Neural crest cell (in vitro differentiated cells): ENCODE measurements at places on chromosomes 12 and 14. TPM values are rescaled to one million over a fixed set of nuclear protein-coding genes. Genes with fewer than 3 reads are reported as not detected.

The ADCY4 gene
- 0.49 TPM in 1 of 2 replicates, not detected in the other for total RNA-seq

The CCNK gene
- total RNA-seq: 69.6 and 71.8 TPM in 2 replicates

The PTGER2 gene
- total RNA-seq: not detected in 2 replicates

The NGB gene
- not detected in 2 replicates for total RNA-seq

The ABHD4 gene
- 11.2 and 11.6 TPM in 2 replicates for total RNA-seq

The FAM177A1 gene
- total RNA-seq: 27.4 and 28.0 TPM in 2 replicates

The PZP gene
- total RNA-seq: not detected in 2 replicates

The RPGRIP1 gene
- total RNA-seq: not detected in 2 replicates

The KRT6C gene
- total RNA-seq: not detected in 2 replicates

The CYP46A1 gene
- total RNA-seq: 3.0 and 3.6 TPM in 2 replicates

The LGALS3 gene
- total RNA-seq: 0.57 and 1.2 TPM in 2 replicates

GRCh38 chr14:82029038-82029437 is 495.4 kb upstream of the SEL1L start:
- no peaks in the 10 kb centered on the region for H3K27me3 ChIP-seq
- H3K4me3 ChIP-seq: no peak overlapping the region
- no peak for DNase-seq
- peaks cover 7% of the 10 kb centered on the region for H3K36me3 ChIP-seq
- H3K27ac ChIP-seq: no peak overlapping the region
- H3K4me1 ChIP-seq: no peaks in the 10 kb centered on the region

DNA sequence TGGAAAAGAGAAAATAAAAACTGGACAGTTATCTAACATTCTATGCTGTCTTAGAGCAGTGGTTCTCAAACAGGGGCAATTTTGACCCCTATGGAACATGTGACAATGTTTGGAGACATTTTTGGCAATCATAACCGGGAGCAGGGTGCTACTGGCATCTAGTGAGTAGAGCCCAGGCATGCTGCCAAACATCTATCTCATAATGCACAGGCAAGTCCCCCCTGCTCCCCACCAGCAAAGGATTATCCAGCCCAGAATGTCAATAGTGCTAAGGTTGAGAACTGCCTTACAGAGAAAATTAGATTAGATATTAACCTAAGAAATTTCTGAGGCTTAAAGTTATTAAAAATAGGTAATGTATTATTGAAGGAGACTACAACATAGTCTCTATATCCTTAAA is 22.9 kb upstream of the CATSPERB start:
- peaks cover 12% of the 10 kb centered on the region for H3K27me3 ChIP-seq
- no peak overlapping the region for H3K4me3 ChIP-seq
- no peak overlapping the region for H3K27ac ChIP-seq
- H3K4me1 ChIP-seq: peaks cover 5% of the 10 kb centered on the region

DNA sequence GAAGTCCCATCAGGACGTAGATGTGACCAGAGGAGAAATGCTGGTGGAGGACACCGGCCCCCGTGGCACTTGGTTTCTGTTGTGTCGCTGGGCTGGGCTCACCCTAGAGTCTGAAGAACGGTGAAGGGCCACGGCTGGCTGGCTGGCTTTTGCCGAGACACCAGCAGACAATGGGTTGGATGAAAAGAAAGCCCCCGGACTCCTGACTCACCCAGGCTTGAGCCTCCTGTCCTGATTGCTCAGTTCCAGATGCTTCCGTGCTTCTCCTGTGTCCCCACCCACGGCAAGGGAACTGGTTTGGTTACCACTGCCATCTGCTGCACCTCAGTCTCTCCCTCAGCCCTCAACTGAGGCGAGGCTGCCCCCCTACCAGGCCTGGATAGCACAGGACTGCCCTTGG is 10.4 kb upstream of the ENDOU start:
- H3K4me1 ChIP-seq: peaks cover 21% of the 10 kb centered on the region
- no peak overlapping the region for H3K4me3 ChIP-seq
- no peaks in the 10 kb centered on the region for H3K36me3 ChIP-seq
- no peak for DNase-seq

DNA sequence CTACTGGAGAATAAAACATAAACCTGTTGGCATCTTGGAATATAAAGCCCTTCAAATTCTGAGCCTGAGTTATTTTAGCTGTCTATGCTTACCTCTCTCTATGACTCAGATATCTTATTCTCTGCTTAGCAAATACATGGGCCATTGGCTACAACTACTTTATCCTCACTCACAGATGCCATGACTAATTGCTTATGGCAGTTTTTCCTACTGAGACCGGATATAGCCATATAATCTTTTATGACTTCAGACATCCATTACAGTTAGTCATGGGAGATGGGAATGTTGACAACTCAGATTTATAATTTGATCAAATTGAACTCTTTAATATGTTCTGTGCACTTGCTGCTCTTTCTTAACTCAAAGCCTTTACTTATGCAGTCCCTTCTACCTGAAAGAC is 502.4 kb upstream of the ATP2B1 start:
- H3K27ac ChIP-seq: no peak overlapping the region
- H3K4me1 ChIP-seq: peaks cover 13% of the 10 kb centered on the region
- no peak overlapping the region for H3K4me3 ChIP-seq
- peaks cover 9% of the 10 kb centered on the region for H3K36me3 ChIP-seq
- DNase-seq: no peak

GRCh38 chr12:62724285-62724684 is 210.7 kb downstream of the PPM1H start:
- no peak overlapping the region for H3K27ac ChIP-seq
- H3K36me3 ChIP-seq: no peaks in the 10 kb centered on the region
- no peak overlapping the region for H3K4me3 ChIP-seq
- H3K4me1 ChIP-seq: peaks cover 50% of the 10 kb centered on the region

GRCh38 chr12:116366456-116366776 is 88.9 kb upstream of the MED13L start:
- H3K36me3 ChIP-seq: no peaks in the 10 kb centered on the region
- no peaks in the 10 kb centered on the region for H3K27me3 ChIP-seq
- DNase-seq: no peak
- H3K4me1 ChIP-seq: peaks cover 23% of the 10 kb centered on the region
- no peak overlapping the region for H3K27ac ChIP-seq

DNA sequence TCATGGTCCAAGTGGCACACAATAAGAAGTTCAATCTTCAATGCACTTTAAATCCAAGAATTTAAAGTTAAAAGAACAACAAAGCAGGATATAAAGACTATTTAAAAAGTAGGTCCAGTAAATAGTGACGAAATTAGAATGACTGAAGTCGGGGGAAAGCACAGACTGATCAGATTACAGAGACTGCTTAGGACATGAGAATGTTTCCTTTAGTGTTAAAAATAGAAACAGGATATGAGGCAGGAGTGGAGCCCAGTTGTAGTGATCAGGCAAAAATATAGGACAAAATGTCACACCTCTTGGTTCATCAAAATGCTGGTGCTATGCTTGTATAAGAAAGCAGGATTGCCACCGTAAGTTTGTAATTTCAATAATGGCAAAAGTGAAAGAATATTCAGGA is 52.2 kb upstream of the CD163 start:
- peaks cover 6% of the 10 kb centered on the region for H3K4me1 ChIP-seq
- H3K36me3 ChIP-seq: peaks cover 3% of the 10 kb centered on the region

DNA sequence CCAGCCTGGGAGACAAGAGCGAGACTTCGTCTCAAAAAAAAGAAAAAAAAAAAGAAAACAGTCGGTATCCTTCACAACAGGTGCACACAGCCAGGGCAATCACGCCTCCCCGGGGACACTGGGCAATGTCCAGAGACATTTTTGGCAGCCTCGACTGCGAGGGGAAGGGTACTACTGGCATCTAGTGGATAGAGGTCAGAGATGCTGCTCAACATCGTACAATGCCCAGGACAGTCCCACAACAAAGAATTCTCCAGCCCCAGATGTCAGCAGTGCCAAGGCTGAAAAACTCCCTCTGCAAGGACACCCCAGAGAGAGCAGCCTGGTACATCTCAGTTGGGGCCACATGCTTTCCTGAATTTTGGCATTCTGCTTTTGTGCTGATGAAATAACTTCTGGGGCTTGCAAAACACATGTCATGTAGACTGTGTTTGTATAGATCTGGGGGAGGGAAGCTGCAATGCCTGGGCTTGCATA is 21.5 kb downstream of the ALDH2 start:
- H3K4me1 ChIP-seq: no peaks in the 10 kb centered on the region
- DNase-seq: no peak
- H3K36me3 ChIP-seq: peaks cover 4% of the 10 kb centered on the region
- H3K27me3 ChIP-seq: no peaks in the 10 kb centered on the region
- no peak overlapping the region for H3K4me3 ChIP-seq

GRCh38 chr12:63814146-63814772 is 30.2 kb upstream of the SRGAP1 start:
- no peak overlapping the region for H3K4me3 ChIP-seq
- no peaks in the 10 kb centered on the region for H3K36me3 ChIP-seq
- no peaks in the 10 kb centered on the region for H3K4me1 ChIP-seq
- DNase-seq: no peak
- H3K27ac ChIP-seq: no peak overlapping the region
- no peaks in the 10 kb centered on the region for H3K27me3 ChIP-seq

DNA sequence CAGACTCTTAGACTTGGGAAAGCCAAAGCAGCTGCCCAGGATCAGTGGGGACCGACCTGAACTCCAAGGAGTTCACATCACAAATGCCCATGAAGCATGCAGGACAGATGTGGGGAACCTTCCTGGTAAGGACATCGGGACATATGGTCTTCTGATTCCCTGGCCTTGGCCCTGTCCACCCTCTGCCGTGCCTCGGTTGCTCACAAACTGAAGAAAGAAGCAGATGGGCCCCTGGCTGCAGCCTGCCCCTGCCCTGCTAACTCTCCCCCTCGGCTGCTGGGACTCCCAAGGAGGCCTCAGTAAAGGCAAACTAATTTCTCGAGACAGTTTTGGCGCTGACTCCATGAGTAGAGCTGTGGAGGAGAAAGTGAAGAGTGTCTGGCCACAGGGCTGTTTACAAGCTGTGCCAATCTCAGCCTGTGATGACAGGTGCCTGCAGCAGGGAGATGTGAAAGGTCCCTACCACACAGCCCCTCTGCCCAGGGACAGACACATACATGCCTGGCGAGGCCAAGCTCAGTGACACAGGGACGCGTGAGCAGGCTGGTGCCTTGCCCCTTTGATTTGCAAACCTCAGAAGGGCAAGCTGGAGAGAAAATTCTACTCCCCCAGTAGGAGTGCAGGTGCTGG is 48.6 kb downstream of the ISCA2 start:
- no peaks in the 10 kb centered on the region for H3K4me1 ChIP-seq
- H3K4me3 ChIP-seq: no peak overlapping the region
- no peak for DNase-seq
- no peak overlapping the region for H3K27ac ChIP-seq

DNA sequence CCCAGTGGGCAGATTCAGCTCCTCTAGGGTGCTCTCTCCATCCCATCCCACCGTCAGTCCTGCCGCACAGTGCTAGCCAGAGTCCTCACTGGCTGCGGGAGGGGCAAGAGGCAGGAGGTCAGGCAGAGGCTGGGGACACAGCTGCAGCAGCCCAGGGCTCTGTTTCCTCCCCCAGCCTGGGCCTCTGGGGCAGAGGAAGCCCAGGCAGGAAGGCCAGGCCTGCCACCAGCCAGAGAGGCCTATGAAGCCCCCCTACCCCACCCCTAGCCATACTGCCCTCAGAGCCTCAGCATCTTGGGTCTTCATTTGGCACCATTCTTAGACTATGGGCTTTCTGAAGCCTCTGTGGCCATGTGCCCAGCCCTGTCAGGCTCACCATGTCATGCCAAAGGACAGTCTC is 3.4 kb downstream of the ACVRL1 start:
- no peak for DNase-seq
- no peaks in the 10 kb centered on the region for H3K27me3 ChIP-seq
- no peak overlapping the region for H3K4me3 ChIP-seq
- peak overlapping the region; percentile 19 for H3K27ac ChIP-seq
- no peaks in the 10 kb centered on the region for H3K36me3 ChIP-seq
- H3K4me1 ChIP-seq: peaks cover 36% of the 10 kb centered on the region

GRCh38 chr12:106039242-106039641 is 99.5 kb downstream of the NUAK1 start:
- no peaks in the 10 kb centered on the region for H3K27me3 ChIP-seq
- no peak for DNase-seq
- peaks cover 16% of the 10 kb centered on the region for H3K4me1 ChIP-seq
- no peak overlapping the region for H3K27ac ChIP-seq
- H3K36me3 ChIP-seq: peaks cover 2% of the 10 kb centered on the region
- no peak overlapping the region for H3K4me3 ChIP-seq

- no peak overlapping the region for H3K27ac ChIP-seq
- H3K36me3 ChIP-seq: peaks cover 3% of the 10 kb centered on the region
- peaks cover 3% of the 10 kb centered on the region for H3K27me3 ChIP-seq
- DNase-seq: no peak
- H3K4me3 ChIP-seq: peak overlapping the region; percentile 80
Measured at GRCh38 chr14:54490445-54491175, 1.8 kb upstream of the GMFB start.

DNA sequence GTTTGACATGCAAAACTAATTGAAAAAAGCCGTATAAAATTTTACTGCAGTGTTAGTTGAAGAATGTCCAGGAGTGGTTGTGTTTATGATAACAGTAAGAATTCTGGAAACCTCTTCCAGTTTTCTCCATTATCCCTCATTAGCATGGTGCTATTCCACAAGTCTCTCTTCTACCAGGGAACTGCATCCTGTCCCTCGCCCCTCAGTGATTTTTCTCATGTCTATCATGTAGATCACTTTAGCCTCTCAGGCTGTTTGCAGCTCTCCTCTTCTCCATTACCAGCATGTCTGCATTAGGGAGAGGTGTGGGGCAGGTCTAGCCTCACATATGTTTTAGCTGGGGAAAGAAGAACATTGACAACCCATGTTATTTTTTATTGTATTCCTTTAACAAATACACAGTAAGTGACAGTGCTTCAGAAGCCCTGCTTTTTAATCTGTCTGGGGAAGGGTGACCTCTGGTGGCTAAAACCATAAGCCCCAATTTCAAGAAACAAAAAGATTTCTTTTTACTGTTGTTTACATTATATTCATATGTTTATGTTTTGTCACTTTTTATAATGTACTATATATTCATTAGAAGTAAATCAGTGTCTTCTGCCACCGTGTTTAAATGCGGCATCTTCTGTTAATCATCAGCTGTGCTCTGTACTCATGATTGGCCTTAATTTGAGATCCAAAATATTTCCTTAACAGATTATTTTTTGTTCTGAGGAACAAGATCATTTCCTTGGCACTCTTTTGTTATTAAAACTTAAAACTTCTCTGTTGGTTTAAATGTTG is 70.7 kb downstream of the RASSF8 start:
- H3K4me1 ChIP-seq: peaks cover 15% of the 10 kb centered on the region
- H3K27ac ChIP-seq: no peak overlapping the region
- H3K36me3 ChIP-seq: peaks cover 4% of the 10 kb centered on the region
- DNase-seq: peak; percentile 43
- no peaks in the 10 kb centered on the region for H3K27me3 ChIP-seq

DNA sequence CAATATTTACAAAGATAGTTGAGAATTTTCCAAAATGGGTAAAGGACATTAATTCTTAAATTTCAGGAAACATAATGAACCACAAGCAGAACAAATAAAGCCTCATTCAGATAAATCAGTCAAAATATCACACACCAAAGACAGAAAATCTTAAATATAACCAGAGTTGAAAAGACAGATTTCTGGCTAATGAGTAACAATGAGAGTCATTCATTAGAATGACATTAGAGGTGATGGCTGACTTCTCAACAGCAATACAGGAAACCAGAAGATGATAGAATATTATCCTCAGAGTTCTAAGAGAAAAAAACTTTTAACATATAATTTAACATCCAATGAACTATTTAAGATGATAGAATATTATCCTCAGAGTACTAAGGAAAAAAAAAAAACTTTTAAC is 124.2 kb downstream of the DENND5B start:
- DNase-seq: no peak
- peaks cover 14% of the 10 kb centered on the region for H3K36me3 ChIP-seq
- peaks cover 18% of the 10 kb centered on the region for H3K4me1 ChIP-seq
- no peak overlapping the region for H3K4me3 ChIP-seq
- H3K27ac ChIP-seq: no peak overlapping the region
- no peaks in the 10 kb centered on the region for H3K27me3 ChIP-seq

- no peaks in the 10 kb centered on the region for H3K27me3 ChIP-seq
- H3K36me3 ChIP-seq: peaks cover 4% of the 10 kb centered on the region
- peaks cover 19% of the 10 kb centered on the region for H3K4me1 ChIP-seq
- DNase-seq: no peak
Measured at GRCh38 chr12:509500-509899, 49.8 kb downstream of the B4GALNT3 start.
